Right renal pelvis (tissue), 4 donors: ENCODE measurements at places on chromosomes 1 and 21.

DNA sequence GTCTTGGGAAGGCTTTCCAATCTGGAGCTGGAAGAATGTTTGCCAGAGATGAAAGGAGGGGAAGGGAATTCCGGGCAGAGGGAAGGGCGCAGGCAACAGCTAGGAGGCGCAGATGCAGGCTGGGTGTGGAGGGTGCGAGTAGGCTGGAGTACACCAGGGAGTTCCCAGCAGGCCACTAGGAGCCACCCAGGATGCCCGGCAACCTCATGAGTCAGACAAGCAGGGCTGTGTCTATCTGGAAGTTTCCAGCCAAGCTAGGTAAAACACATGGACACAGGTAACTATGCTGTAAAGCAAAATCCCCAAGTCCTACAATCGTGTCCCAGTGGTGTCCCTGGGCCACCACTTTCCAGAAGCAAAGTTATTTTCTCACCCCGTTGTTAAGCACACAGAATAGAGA lies 990 bp upstream of the NBL1 start:
- DNase-seq: no peak

DNA sequence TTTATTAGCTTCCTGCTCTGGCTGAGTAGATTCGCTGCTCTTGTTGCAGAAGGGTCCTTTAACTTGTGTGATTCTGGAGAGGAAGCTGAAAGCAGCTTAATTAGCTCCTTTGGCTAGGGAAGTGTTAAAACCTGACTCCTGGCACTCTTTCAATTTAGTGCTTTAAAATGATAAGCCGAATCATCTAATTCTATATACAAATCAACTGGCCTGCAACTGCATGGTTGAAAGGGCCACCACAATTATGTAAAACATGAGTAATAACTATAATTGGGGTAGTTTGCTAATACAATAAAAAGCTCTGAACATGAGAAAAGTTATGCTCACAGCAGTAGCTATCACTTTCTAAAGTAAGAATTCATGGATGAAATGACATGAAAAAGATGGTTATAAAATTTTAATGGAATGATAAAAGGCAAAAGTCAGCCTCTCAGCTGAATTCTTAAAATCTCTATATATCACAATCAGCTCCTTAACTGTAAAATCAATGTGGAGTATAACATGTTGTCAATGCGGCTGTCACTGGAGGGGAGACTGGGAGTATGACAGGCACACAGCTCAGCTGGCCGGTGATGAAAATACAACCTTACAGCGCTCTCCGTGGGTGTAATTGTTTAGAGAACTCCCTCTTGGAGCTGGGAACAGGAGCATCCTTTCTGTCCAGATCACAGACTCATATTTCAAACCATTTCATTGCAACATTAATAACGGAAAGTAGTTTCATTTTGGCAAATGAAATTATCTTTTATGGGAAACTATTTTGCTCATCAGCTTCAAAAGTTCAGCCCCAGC lies 324.4 kb downstream of the KCTD3 start:
- no peak for DNase-seq

GRCh38 chr1:160615660-160616059 lies 31.2 kb downstream of the SLAMF1 start:
- no peak for DNase-seq

- no peak for DNase-seq
Observed at GRCh38 chr1:238153253-238153652, 262.5 kb upstream of the ZP4 start.

DNA sequence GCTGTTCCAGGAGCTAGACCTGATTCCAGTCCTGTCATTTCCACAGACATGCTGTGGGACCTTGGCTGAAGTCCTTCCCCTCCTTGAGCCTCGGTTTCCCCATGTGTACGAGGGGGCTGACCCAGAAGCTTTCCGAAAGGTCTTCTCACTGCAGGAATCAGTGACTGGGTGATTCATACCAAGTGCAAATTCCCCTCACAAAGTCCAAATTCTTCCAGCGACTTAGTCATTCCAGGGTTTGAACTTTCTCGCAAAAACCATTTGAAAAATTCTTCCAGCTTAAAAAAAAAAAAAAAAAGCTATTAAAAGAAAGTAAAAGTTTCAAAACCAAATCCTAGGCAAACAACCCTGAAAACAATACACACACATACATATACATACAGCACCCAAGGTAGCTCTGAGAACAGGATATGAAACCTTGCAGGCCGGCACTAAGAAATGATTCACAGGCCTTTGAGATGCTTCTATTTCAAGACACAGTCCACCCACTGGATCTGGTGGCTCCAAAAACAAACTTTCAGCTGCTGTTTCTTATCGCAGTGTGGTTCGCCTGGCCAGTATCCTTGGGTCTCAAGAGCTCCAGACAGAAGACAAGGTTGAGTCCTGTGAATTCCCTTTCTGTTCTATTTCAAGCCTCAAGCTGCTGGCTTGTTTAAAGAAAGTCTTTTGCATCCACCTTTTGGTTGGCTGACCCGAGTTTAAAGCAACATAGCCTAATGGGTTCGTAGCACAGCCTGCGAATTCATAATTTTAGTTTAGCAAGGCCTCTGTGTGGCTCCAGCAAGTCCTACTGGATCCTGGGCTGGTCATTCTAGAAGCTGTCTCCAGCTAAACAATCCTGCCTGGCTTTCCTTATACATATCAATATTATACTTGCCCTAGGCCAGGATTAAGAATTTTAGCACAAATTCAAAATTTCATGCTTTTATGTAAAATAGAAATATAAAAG lies 18.0 kb upstream of the ID3 start:
- DNase-seq: no peak

GRCh38 chr1:98306517-98307089 lies 354.9 kb upstream of the SNX7 start:
- DNase-seq: no peak

- no peak for DNase-seq
Observed at GRCh38 chr1:201628490-201628889, 89.6 kb downstream of the NAV1 start.

GRCh38 chr1:245160741-245161400 lies 6.1 kb downstream of the KIF26B start:
- no peak for DNase-seq

DNA sequence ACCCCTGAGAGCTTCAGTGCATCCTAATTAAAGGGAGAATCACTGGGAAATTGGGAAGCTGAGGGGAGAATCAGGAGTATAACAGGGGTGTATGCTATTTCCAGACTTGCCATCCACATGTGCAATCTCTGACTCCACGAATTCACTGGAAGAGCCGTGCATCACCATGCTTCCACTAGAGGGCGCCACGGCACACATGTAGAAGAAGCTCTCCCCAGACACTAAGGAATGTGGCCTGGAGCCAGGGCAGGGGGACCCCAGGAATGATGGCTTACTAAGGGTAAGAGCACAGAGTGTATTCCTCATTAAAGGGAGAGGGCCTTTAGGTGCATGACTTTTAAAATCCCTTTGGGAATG lies 81.5 kb downstream of the ABCA4 start:
- DNase-seq: no peak

GRCh38 chr1:181583598-181583997 lies 100.3 kb downstream of the CACNA1E start:
- no peak for DNase-seq

DNA sequence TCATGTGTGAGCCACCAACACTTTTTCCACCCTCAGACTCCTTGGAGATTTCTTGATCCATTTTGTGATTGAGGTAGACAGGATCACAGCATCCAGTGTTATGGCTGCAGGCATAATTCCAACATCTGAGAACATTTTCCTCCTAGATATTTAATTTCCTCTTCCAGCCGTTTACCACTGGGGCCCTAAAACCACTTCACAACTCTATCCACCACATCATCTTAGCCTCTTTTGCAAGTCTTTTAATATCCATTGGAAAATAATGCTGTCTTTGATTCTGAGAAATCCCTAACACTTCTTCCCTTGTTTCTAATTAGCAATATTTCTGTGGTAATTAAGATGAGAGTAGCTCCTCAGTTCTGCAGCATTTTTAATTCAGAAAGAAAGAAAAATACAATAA lies 190.1 kb downstream of the TNR start:
- no peak for DNase-seq

DNA sequence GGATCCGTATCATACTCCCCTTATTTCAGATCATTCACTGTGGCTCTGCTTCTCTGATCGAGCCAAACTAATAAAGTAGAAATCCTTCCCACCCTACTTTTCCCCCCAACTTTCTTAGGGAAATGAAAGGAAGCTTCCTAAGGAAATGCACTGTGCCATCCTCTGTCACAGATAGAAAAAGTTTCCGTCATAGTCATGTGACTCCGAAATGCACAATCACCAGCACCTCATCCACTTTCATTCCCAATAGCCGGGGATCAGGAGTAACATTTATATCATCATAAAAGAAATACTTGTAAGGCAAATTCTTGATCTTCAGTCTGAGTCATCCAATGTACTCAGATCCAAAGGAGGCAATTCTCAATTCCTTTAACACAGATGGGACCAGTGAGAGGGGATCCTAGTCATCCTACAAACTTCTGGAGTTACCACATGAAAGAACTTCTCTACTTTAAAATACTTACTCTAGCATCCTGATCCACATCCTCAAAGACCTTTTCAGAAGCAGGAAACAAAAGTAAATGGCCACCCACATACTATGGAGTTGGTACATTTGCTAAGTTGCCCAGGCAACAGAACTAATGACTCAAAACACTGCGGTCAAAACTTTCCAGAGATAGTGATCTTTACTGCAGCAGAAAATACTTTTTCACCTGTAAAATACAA lies 97.8 kb upstream of the ZC3H11B start:
- DNase-seq: peak; percentile 6

DNA sequence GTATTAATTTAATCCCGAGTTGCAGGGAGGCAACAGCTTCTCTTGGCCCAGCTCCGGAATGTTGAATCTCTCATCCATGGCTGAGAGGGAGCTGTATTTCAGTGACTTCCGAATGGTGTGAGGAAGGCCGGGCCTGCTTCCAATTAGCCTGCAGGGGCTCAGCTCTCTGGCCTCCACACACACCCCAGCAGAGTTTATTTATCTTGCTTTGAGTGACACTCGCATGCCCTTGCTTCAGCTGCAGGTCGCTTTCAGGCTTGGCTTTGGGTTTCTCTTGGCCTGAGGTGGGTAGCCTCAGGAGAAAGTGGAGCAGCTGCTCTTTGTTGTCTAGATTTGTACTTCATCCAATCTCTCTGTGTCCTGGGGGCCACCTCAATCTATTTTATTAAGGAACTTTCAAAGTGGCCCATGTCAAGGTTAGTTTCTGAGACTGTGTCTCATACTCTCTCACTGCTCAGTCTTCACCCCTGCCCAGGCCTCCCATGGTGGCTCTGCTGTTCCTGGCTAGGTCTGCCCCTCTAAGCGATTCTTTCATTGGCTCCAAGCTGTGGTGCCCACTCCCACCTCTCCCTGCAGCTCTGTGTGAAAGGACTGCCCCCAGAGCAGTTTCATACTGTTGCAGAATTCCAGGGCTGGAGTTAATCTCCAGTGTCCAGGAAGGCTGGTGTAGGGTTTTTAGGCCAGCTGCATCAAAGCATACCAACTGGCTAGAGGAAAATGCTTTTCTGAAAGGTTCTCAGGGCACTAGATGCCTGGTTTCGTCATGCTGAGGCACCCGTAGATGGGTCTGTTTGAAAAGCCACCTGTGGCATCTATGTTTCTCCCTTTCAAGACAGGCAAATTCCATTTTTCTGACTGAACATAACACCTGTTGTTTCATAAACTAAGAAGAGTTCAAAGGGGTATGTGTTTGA lies 153.5 kb downstream of the PLXNA2 start:
- no peak for DNase-seq

- DNase-seq: no peak
Observed at GRCh38 chr1:77012066-77012465, 144.8 kb downstream of the ST6GALNAC5 start.

DNA sequence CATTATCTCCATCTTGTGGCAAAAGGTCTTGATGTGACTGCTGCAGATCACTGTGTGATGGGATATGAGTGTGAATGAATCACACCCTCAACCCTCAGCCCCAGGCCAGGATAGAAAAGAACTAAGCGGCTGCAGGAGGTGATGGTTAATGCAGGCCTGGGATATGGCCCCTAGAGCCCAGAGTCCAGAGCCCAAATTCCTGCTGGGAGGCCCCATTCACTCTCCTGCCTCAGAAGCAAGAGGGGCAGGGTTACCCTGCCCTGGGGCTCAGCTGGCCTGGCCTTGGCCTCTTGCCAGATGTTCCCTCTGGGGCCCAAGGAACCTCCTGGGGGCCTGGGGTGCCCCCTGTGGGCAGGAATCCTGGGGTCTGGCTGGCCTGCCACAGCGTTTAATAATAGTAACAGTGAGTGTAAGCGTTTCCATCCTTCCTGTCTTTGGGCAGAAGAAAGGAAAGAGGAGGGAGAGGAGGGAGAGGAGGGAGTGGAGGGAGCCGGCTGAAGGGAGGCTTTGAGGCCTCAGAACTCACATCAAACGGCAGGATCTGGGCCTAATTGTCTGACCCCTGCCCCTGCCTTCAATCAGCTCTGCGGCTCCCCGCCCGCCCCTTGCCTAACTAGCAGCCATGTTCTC lies 26.2 kb downstream of the DMAP1 start:
- DNase-seq: peak; percentile 43

DNA sequence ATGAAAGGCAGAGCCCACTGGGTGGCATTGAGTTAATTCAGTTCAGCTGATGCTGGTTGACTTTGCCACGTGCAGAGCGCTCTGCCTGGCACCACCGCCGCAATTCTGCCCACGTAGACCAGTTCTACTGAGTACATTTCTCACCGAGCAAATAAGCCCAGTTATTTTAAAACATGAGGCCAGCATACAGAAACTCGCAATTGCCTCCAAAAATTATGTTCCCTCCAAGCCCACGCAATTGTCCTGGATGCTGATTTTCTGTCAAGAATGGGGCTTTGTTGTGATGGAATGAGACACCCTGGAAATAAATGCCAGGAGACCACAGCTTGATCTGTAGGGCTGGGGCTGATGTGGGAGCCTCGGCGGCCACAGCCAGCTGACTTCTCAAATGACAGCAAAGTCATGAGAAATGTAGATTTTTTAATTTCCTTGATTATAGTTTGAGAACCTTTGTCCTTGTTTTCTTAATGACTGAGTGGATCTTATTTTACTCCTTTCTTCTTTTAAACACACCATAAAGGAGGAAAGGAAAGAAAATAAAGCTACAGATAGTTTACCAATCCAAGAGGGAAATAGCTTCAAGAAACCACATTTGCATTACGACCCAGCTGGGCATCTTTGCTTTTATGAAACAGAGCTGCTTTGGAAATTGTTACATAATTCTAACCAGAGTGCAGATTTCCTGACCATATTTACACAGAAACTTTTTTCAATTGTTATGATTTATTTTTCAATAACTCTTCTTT lies 11.6 kb upstream of the PARP1 start:
- no peak for DNase-seq

DNA sequence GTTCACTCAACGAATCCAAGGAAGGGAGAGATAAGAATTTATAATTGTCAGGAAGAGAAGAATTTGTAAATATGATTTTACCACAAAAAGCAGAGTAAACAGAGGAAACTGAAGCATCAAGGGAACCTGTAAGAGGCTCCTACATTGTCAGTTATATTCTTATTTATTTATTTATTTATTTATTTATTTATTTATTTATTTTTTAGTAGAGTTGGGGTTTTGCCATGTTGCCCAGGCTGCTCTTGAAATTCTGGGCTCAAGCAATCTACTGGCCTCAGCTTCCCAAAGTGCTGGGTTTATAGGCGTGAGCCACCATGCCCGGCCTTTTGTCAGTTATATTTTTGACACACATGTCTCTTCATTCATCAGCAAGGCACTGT lies 47.1 kb downstream of the FCRL3 start:
- DNase-seq: no peak

GRCh38 chr1:162316187-162316586 lies 60.5 kb downstream of the SPATA46 start:
- no peak for DNase-seq
